GM23248 (cell line): ENCODE measurements at places on chromosomes 13 and 19. TPM values are rescaled to one million over a fixed set of nuclear protein-coding genes. Genes with fewer than 3 reads are reported as not detected.

Gene CHST8
- total RNA-seq = 0.89 and 1.1 TPM in 2 replicates

Gene KLK14
- total RNA-seq = not detected in 2 replicates

Gene KLK2
- not detected in 2 replicates for total RNA-seq

Gene C13orf42
- total RNA-seq = not detected in 2 replicates

Gene MARK4
- 10.2 and 11.6 TPM in 2 replicates for total RNA-seq

Gene EHD2
- total RNA-seq = 163 and 169 TPM in 2 replicates

Gene ZNF420
- 5.1 and 10.4 TPM in 2 replicates for total RNA-seq

DNA sequence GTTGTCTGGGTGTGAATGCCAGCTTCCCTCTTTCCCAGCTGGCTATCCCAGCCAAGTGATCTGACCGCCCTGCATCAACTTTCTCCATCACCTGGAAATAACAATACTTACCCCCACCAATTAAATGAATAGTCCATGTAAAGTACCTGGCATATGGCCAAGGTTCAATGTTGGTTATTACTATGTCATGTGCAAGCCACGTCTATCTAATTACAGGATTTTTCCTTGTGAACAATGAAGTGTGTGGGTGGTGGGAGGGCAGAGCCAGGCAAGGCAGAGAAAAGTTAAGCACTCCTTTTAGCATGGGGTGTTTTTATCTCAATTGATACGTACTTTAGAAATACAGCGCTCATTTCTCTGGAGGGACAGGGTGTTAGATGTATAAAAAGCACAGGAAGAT is 121.1 kb downstream of the NHLRC3 start:
- H3K27me3 ChIP-seq = peaks cover 20% of the 10 kb centered on the region
- no peak overlapping the region for H3K27ac ChIP-seq
- H3K4me3 ChIP-seq = no peak overlapping the region
- no peak for DNase-seq

DNA sequence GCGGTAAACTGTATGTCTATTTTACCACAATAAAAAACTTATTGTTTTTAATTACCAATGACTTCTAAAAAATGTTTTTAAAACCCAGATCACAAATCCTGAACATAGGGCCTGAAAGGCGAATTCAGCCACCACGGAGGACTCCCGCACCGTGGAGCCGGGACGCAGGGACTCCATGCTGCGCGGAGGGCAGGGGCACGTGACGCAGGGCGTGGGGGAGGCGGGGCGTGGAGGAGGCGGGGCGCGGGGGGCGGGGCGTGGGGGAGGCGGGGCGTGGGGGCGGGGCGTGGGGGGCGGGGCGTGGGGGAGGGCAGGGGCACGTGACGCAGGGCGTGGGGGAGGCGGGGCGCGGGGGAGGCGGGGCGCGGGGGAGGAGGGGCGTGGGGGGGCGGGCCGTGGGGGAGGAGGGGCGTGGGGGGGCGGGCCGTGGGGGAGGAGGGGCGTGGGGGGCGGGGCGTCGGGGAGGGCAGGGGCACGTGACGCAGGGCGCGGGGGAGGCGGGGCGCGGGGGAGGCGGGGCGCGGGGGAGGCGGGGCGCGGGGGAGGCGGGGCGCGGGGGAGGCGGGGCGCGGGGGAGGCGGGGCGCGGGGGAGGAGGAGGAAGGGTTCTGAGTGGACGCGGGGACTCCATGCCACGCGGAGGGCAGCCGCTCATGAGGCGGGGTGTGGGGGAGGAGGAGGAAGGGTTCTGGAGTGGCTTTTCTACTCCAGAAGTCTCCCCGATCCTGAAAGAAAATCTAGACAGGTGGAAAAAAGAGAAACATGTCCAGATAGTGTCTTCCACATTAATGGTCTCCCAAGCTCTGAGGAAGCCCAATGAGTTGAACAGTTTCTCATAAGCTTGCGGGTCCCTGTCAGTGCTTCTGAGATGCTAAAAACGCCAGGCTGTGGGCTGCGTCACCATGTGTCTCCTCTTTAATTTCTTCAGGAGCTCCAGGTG is 4.4 kb upstream of the PROZ start:
- peak overlapping the region; percentile 68 for H3K4me3 ChIP-seq
- peak; percentile 81 for DNase-seq
- H3K27me3 ChIP-seq = no peaks in the 10 kb centered on the region
- peak overlapping the region; percentile 35 for H3K27ac ChIP-seq
- peaks cover 4% of the 10 kb centered on the region; the same call in 1 of the 2 replicates for H3K4me1 ChIP-seq

DNA sequence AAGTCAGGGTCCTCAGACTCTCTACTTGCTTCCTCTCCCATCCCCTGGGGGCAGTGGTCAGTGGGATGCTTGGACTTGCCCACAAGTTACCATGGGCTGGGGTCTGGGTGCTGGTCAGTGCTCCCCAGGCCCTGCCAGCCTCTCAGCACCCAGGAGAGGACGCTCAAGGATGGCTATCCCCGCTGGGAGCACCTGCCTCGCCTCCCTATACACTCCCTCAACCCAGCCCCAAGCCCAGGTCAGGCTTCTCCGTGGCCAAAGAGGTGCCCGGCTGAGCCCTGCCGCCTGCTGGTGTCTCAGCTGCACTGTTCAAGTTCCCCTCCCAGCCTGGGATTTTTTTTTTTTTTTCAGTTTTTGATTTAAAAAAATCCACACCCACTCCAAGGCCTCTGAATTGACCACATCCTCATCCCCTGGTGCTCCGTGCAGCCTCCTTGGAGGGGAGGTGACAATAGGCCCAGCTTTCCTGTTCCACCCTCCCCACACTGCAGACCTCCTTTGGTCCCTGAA is 10.8 kb downstream of the F2RL3 start:
- no peaks in the 10 kb centered on the region for H3K4me1 ChIP-seq
- DNase-seq = peak; percentile 37
- no peaks in the 10 kb centered on the region for H3K36me3 ChIP-seq
- H3K4me3 ChIP-seq = no peak overlapping the region

- DNase-seq = peak; percentile 20
- no peaks in the 10 kb centered on the region for H3K27me3 ChIP-seq
- peaks cover 7% of the 10 kb centered on the region; the same call in 1 of the 2 replicates for H3K36me3 ChIP-seq
- no peak overlapping the region for H3K4me3 ChIP-seq
- no peak overlapping the region for H3K27ac ChIP-seq
- peaks cover 8% of the 10 kb centered on the region; the same call in 1 of the 2 replicates for H3K4me1 ChIP-seq
Measured at GRCh38 chr13:110183910-110184309, 123.0 kb downstream of the COL4A1 start.

DNA sequence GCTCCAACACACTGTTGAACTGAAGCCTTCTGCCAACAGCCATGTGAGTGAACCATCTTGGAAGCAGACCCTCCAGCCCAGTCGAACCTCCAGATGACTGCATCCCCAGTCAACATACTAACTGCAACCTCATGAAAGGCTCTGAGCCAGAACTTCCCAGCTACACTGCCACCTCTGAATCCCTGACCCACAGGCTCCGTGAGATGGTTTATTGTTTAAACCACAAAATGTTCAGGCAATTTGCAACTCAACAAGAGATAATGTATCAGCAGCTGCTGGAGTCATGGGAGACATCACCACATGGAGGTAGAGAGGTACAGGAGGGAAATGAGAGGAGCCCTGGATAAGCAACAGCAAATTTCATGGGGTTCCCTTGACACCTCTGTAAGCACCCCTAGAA is 266.4 kb upstream of the NBEA start:
- DNase-seq = no peak
- H3K36me3 ChIP-seq = no peaks in the 10 kb centered on the region
- no peaks in the 10 kb centered on the region; the same call in 1 of the 2 replicates for H3K4me1 ChIP-seq
- H3K4me3 ChIP-seq = no peak overlapping the region
- H3K27ac ChIP-seq = no peak overlapping the region
- no peaks in the 10 kb centered on the region for H3K27me3 ChIP-seq

- no peaks in the 10 kb centered on the region for H3K36me3 ChIP-seq
- no peak overlapping the region for H3K4me3 ChIP-seq
Measured at GRCh38 chr13:69704311-69704710, 403.3 kb upstream of the ATXN8OS start.

DNA sequence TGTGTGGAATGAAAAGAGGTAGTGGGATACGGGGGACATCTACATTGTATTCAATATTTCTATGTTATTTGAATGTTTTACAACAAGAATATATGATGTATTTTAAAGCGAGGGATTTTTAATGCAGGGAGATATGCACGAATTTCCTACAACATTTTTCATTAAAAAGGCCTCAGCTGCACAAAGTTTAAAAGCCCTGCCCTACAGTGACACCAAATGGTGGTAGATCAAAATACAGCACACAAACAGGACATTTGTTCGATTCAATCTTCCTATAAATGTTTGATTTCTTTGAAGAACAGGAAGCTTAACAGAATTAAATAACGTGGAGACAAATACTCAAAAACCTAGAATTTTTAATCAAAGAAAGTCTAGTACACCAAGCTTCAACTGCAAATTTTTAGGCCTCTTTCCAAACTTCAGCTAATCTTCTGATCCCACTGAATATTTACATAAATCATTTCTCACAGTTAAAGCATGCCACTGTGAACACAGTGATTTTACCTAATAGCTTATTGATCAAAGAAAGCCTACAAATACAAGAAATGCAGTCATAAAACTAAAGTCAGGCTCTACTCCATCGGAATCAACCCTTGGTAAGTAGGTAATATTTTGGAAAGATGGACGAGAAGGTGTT is 257.2 kb downstream of the DIAPH3 start:
- H3K4me1 ChIP-seq = peaks cover 6% of the 10 kb centered on the region; the same call in 1 of the 2 replicates
- H3K27me3 ChIP-seq = no peaks in the 10 kb centered on the region
- no peak overlapping the region for H3K4me3 ChIP-seq
- peak; percentile 67 for DNase-seq
- no peaks in the 10 kb centered on the region for H3K36me3 ChIP-seq
- no peak overlapping the region for H3K27ac ChIP-seq

DNA sequence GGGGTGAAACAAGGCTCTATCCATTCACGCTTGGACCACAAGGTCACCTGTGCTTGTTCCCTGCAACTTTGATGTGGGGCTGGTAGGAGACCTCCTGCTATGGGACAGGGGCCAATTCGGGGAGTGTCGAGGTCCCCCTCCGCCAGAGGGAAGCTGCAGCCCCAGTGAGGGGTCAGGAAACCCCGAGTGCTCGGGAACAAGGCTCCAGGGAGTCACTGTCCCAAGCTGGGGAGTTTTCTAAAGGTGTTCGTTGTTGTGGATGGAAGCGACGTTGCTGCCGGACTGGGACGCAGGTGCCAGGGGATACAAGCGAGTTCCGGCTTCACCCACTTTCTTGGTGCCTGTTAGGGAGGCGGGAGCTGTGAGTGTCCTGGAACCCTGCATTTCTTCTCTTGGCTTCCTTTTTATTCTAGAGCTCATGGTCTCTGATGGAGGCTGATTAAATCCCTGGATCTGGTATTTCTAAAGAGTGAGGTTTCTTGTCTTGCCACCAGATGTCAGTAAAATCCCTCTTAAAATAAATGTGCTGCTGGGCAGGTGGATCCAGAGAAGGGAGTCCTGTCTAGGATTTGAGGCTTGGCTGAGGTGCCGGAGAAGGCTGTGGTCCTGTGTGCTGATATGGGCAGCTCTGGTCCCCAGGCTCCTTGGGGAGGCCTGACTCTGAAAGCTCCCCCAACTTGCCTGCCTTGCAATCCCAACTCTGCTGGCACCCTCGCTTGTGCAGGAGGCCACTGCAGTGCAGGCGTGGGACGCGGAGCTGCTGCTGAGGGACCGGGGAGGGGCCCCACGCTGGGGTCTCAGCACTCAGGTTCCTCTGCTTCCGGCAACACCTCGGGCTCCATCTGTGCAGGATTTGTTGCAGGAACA is 153.9 kb downstream of the TEX29 start:
- no peaks in the 10 kb centered on the region for H3K4me1 ChIP-seq
- H3K27ac ChIP-seq = no peak overlapping the region
- no peaks in the 10 kb centered on the region for H3K36me3 ChIP-seq
- H3K27me3 ChIP-seq = peaks cover 4% of the 10 kb centered on the region
- no peak overlapping the region for H3K4me3 ChIP-seq

DNA sequence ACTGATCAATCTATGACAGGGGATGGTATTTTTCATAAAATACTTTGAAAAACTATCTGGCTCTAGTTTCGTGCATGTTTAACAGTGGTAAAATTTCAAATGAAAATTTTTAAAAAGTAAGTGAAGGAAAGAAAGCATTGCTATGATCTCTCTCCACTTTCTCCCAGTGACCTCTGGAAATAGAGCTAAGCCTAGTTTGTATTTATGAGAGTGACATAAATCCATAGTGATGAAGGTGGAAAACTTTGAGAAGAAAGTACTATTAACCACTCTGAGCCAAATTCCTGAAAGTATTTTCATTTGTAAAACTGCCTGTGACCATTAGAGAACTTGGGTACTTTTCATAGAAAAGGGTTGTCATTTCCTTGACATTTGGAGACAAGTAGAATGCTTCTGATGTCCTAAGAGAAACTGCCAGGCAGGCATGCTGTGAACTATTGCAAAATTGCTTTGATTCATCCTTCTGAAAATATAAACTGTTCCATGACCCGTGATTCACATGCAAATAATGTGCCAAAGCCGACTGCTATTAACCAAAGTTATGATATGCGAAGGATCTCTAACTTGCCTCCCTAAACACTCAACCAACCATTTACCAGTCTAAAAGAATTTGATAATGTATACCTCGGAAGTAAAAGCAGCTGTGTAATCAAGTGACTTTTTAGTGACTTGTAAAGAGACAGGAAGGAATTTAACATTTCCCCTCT is 133.2 kb downstream of the VWA8 start:
- H3K4me3 ChIP-seq = peak overlapping the region; percentile 39; the same call in 1 of the 2 replicates
- DNase-seq = peak; percentile 95
- H3K27ac ChIP-seq = peak overlapping the region; percentile 74

DNA sequence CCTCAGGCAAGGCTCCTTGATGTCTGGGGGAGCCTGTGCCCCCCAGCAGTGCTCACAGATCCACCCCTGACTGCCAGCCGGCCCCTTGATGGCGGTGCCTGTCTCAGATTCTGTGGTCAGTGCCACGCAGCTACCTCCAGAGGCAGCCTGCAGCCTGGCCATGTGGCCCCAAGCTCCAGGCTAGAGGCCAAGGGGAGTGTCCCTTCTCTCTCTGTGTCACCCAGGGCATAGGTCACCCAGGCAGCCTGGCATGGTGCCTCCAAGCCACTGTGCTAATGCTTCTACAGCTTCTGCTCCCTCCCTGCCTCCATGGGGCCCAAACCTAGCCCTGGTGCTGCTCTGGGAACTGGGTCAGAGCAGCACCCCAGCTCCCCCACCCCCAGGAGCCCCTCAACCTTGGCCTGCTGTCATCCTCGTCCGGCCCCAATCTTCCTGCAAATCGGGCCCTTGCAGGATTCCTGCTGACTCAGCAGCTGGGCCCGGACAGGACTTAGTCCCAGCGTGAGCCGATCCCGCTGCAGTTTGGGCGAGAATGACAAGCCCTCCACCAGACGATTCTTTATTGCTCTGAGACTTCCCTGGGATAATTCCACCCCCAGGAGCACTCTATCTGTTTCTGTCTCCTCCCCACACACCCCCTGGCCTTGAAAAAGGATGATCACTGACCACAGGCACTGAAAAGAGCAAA is 2.8 kb upstream of the ARL11 start:
- no peaks in the 10 kb centered on the region for H3K27me3 ChIP-seq
- H3K4me1 ChIP-seq = no peaks in the 10 kb centered on the region
- no peak overlapping the region for H3K27ac ChIP-seq
- no peak for DNase-seq
- H3K4me3 ChIP-seq = no peak overlapping the region
